ENCODE measurements at places on chromosomes 11 and 22. TPM values are rescaled to one million over a fixed set of nuclear protein-coding genes. Genes with fewer than 3 reads are reported as not detected.

Gene KRTAP5-1
- total RNA-seq = not detected

Gene SLC3A2
- total RNA-seq = 289 TPM

Gene SOX6
- total RNA-seq = 0.15 TPM

Gene PDGFD
- total RNA-seq = 1.7 TPM

Gene HTR3B
- total RNA-seq = not detected

Gene ARHGAP8
- 29.3 TPM for total RNA-seq

Gene HPX
- 1.0 TPM for total RNA-seq

Gene PGA5
- total RNA-seq = 0.33 TPM

Gene LARGE1
- total RNA-seq = 41.7 TPM

Gene APOBEC3G
- 1.6 TPM for total RNA-seq

Gene SLC5A1
- not detected for total RNA-seq

Gene CREB3L1
- 3.3 TPM for total RNA-seq

Gene TESMIN
- 45.2 TPM for total RNA-seq

Gene UBQLNL
- not detected for total RNA-seq

Gene EED
- 34.1 TPM for total RNA-seq

Gene BMAL1
- total RNA-seq = 3.3 TPM

Gene OR8G5
- not detected for total RNA-seq

Gene SERHL2
- 2.7 TPM for total RNA-seq

Gene MMP27
- not detected for total RNA-seq

Gene CTTN
- 226 TPM for total RNA-seq

Gene MCHR1
- 2.8 TPM for total RNA-seq

Gene ZNF143
- total RNA-seq = 23.2 TPM

Gene TTC38
- total RNA-seq = 30.2 TPM

Gene PNPLA5
- 5.2 TPM for total RNA-seq

Gene CHRDL2
- 0.33 TPM for total RNA-seq

Gene C11orf52
- 4.0 TPM for total RNA-seq

Gene KCTD14
- total RNA-seq = 12.5 TPM

Gene EFCAB6
- total RNA-seq = 0.31 TPM

Gene TRIM48
- total RNA-seq = not detected

Gene AGBL2
- total RNA-seq = 4.3 TPM

Gene SGSM1
- total RNA-seq = 3.2 TPM

Gene KIF18A
- 25.9 TPM for total RNA-seq

Gene MCM5
- total RNA-seq = 293 TPM

Gene PNPLA3
- 17.5 TPM for total RNA-seq
